ENCODE measurements at places on chromosomes 1 and 21. TPM values are rescaled to one million over a fixed set of nuclear protein-coding genes. Genes with fewer than 3 reads are reported as not detected.

Gene ACTL8
- polyA plus RNA-seq: 0.05 TPM

Gene LAPTM5
- 0.53 TPM for polyA plus RNA-seq

Gene C1orf185
- polyA plus RNA-seq: not detected

Gene KLF17
- polyA plus RNA-seq: 0.21 TPM

- no peak for DNase-seq
These were observed 105.3 kb downstream of the DISP1 start for GRCh38 chr1:222920169-222920568.

DNA sequence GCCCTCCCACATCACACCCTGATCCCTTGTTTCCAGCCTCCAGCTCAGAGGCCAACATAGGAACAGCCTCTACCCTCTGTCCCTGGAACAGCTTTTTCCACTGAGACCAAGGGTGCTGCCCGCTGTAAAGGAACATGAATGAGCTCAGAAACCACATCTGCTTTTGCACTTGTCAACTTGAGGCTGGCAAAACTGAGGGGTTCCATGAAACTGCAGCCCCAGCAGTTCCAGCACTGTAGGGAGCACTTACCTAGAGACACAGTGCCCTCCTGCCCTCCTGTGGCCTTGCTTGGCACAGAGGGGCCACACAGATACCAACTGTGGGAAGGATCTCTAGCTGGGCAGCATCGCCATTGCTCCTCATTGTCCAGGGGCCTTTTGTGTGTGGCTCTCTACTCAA is 51.7 kb downstream of the ITPKB start:
- DNase-seq: no peak

- DNase-seq: no peak
These were observed 13.5 kb downstream of the KCNT2 start for GRCh38 chr1:196594700-196595099.

- no peak for DNase-seq
These were observed 234.5 kb upstream of the NEGR1 start for GRCh38 chr1:72516826-72517225.

DNA sequence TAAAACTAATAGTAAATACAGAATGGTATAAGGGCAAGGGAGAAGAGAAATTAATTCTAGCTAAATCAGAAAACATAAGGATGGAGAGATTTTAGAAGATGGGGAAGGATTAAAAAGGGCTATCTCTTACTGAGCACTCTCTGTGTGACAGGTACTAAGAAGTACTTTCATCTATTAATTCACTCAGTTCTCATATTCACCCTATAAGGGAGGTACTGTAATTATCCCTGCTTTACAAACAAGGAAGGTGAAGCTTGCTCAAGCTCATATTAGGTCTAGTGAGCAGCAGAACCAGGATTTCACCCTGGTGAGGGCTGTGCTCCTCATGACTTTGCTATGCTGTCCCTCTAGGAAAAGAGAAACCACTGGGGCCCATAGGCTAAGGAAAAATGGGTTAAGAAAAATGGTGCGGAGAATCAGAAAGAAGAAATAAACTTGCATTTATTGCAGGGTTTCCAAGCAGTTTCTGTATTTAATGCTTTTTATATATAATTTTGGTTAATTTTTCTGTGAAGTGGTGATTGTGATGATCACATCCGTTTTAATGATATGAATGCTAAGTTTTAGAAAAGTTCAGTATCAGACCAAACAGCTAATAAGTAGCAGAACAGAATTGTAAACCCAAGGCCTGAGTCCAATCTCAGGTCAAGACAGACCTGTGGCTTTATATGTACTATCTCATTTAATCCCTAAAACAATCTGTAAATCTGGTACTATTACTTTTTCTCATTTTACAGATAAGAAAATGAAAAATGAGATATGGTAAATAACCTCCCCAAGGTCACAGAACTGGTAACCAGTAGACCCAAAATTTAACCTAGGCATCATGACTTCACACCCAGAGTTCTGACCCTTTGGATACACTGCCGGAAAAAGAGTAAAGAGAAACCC is 1.7 kb downstream of the PCNX2 start:
- no peak for DNase-seq

All from AG04450 (cell line).